Stimulated activated CD4-positive, alpha-beta T cell treated with anti-CD3 and anti-CD28 coated beads, Interleukin-2, amount 100 ng/mL, for 4 hours (primary cell): ENCODE measurements at places on chromosomes 1 and 21.

- DNase-seq = peak; percentile 49
Measured at GRCh38 chr21:38219049-38219628, 37.7 kb upstream of the KCNJ15 start.

DNA sequence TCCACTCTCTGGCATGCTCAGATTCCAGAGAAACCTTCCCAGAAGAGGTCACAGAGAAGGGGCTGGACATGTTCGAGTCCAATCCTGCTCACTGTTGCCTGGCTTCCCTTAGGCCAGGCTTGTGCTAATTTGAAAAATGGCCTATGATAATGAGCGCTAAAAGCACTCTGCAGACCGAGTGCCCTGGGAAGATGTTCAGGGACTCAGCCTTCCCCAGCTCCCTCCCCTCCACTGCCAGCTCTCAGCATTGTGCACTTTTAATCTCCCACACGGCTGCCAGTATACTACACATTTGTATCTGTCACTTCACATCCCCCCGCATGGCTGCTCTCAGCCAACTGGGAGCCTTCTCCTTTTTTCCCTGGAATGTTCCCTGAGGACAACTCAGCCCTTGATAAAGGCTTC is 24.1 kb downstream of the FAM163A start:
- DNase-seq = no peak

DNA sequence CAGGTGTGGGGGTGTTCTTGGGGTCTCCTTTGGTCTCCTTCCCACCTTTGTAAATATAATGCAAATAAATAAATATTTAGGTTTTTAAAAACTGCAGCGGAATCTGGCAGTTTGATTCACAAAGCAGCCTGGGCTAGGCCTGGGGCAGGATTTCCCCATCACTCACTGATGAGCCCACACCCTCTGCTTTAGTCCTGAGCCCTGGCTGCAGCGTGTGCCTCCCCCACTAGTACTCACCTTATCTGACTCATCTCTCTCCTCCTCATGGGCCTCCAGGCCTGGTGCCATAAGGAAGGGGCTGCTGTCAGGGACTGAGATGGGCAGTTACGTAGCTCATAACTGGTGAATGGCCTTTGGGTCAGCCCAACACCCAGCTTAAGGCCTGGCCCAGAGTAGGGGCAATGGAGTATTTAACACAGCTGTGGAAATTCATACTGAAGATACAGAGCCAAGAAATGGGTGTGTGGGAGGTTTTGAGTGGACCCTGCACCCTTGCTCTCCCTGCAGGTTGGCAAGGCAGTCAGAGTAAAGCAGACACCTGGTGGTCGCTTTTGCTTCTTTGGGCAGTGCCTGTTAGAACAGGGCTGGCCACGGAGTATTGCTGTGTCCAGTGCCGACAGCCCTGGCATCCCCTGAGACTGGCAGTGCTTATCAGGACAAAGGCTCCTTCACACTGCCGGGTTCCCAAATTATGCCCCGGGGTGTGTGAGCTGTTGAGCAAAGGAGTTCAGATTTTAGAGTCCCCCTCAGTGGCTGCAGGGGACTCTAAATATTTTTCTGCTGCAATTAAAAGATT is 39.7 kb downstream of the AZIN2 start:
- no peak for DNase-seq

DNA sequence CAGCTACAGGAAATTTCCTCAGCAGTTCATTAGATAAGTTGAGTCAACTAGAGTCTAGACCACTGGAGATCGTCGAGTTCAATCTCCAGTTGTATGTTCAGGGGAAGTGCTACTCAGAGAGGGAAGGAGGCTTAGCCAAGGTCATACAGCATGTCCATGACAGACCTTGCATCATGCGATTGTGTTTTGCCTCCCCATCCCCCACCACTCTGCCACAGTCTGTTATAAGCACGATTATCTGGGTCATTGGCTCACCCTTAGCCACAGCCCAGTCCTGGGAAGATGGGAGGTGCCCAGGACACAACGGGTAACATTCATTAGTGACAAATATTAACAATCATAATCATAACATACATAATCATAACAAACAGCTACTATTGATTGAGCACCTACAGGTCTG is 18.9 kb upstream of the GRIK3 start:
- no peak for DNase-seq

GRCh38 chr1:3463408-3463863 is 9.0 kb downstream of the ARHGEF16 start:
- no peak for DNase-seq

GRCh38 chr1:3640121-3640837 is 9.6 kb downstream of the WRAP73 start:
- DNase-seq = no peak

DNA sequence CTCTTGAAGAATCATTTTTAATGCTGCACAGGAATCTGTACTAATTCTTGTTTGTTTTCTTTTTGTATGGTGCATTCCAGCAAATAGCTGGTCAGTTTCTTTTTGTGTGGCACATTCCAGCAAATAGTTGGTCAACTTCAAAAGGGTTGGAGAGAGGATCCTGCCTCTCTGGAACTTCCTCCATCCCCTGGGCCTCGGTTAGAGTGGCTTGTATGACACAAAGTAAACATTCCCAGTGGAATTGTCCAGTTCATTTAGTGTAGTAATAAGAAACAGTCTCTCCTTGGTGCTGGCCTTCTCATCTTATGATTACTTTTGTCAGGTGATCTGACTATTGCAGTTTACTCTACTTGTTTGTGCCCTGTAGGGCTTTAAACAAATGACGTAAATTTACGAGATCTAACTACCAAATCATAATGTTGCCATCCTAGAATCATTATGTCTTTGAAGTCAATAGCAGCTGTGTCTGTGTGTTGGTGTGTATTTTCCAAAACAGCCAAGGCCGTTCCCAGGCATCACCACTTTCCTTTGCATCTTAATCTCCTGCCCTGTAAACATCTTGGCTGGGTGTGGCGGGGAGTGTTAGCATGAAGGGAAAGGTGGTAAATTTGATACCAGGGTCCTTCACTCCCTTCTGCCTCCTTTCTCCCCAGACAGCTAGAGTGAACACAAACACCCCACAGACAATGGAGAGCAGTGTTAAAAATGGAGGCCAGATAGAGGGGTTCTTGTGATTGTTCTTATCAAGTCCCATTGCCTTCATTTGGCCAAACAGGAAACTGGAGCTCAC is 77.9 kb downstream of the CDC7 start:
- no peak for DNase-seq

DNA sequence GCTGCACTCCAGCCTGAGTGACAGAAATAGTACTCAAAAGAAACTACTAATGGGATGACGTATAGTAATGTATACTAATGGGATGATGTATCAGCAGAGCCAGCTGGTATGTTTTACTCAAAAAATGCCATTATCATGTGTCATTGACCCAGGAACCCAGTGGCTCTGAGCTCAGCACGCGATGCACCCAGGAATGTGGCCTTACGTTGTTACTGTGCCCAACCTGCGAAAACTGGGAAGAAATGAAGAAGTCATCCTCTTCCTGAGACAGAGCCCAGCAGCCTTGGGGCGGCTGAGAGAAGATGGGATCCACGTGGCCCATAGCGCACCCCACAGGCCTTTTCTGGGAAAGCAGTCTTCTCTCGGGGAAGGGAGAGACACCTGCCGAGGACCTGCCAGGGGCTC is 8.8 kb downstream of the UBE2J2 start:
- no peak for DNase-seq

- DNase-seq = no peak
Measured at GRCh38 chr1:198360208-198360729, 180.2 kb downstream of the ATP6V1G3 start.

GRCh38 chr1:117262976-117263375 is 52.2 kb upstream of the VTCN1 start:
- DNase-seq = no peak

DNA sequence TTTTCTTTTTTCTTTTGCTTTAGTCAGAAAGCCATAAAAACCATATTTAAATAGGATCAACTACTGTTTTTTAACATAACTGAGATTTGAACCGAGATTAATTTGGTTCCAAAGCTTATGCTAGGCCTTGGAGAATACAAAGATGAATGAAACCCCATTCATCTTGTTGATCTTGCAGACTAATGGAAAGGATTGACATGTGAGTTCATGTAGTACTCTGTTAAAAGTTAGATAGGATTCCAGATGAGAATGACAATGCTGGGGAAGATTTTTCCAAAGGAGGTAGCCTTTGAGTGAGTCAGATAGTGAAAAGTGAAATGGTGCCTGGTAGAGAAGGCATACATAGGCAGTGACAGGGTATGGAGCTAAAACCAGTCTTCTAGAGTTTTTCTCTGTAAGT is 22.7 kb downstream of the RBM15 start:
- DNase-seq = no peak

GRCh38 chr1:246210756-246211155 is 296.3 kb downstream of the SMYD3 start:
- DNase-seq = no peak

DNA sequence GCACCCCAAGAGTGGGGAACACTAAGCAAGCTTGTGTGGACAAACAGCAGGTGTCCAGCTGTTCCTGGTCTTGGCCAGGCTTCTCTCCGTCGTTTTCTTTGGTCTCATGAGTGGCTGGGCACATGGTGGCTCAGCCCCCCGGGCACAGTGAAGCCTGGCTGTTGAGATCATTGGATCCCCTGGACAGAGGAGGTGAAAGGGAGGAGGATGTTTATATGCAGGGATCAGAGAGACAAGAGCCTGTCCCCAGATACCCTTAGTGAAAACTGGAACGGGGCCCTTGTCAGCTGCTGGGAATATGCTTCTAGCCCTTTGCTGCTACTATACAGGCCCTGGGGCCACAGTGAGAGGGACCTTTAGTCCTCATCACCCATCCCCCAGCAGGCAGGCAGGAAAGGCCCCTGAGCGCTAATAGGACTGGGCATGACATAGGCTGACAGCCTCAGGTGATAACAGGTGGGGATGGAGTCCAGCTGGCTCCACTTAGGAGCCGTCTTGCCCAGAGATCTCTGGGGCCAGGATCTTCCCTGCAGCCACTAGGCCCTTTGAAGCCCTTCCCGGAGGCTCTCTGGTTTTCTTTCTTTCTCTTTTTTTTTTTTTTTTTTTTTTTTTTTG is 16.4 kb downstream of the EPHA8 start:
- DNase-seq = no peak

GRCh38 chr1:53367503-53368313 is 39.8 kb upstream of the LRP8 start:
- DNase-seq = no peak

GRCh38 chr1:229238674-229239415 is 32.1 kb upstream of the RAB4A start:
- no peak for DNase-seq
